ENCODE measurements at places on chromosomes 5 and 9. TPM values are rescaled to one million over a fixed set of nuclear protein-coding genes. Genes with fewer than 3 reads are reported as not detected.

GRCh38 chr9:113573046-113573958 lies 109.8 kb downstream of the RGS3 start:
- peak; percentile 38 for DNase-seq

GRCh38 chr5:59367791-59368394 lies 525.6 kb downstream of the PDE4D start:
- DNase-seq: peak; percentile 54

PLPPR1 gene
- total RNA-seq: not detected

MAT2B gene
- 53.5 TPM for total RNA-seq

- DNase-seq: no peak
Observed at GRCh38 chr9:8477450-8477849, 677.9 kb upstream of the DMAC1 start.
